ENCODE measurements at places on chromosomes 12 and 14. TPM values are rescaled to one million over a fixed set of nuclear protein-coding genes. Genes with fewer than 3 reads are reported as not detected.
A peak's percentile ranks its signal among the peaks of the same experiment; 100 is the strongest.

GRCh38 chr14:72731252-72732020 is 162.5 kb downstream of the DPF3 start:
- no peak overlapping the region for H3K27ac ChIP-seq
- H3K27me3 ChIP-seq, result no peaks in the 10 kb centered on the region
- H3K36me3 ChIP-seq, result no peaks in the 10 kb centered on the region
- no peaks in the 10 kb centered on the region for H3K4me1 ChIP-seq
- no peak overlapping the region for H3K4me3 ChIP-seq

DNA sequence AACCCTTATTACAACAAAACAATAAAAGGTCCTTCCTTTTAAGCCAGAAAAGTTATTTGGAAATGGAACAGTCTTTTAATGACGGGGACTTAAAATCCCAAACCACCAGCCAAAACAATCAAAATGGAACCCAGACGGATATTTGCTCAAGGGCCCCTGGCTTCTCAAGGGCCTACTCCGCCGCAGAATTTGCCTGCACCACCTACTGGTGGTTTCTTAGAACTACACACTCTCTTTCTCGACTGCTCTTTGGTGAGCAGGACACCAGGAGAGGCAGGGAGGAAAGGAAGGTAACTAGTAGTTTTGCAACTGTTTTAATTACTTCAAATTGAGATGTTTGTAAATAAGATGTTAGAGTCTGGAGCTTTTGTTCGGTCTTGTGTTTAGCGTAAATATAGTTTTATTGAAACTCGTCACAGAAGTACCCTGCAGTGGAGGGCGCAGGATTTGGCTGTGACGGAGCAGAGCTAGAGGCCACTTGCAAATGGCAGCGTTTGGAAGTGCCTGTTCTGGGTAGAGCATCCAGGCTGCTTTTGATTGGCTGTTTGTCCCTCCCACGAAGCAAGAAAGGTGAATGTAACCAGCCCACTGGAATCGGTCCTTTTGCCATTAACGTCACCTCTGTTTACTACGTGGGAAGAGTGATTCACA is 238.5 kb downstream of the CACNA1C start:
- H3K36me3 ChIP-seq, result no peaks in the 10 kb centered on the region
- no peaks in the 10 kb centered on the region for H3K27me3 ChIP-seq
- peaks cover 19% of the 10 kb centered on the region for H3K4me1 ChIP-seq
- H3K4me3 ChIP-seq, result no peak overlapping the region
- no peak overlapping the region for H3K27ac ChIP-seq

DNA sequence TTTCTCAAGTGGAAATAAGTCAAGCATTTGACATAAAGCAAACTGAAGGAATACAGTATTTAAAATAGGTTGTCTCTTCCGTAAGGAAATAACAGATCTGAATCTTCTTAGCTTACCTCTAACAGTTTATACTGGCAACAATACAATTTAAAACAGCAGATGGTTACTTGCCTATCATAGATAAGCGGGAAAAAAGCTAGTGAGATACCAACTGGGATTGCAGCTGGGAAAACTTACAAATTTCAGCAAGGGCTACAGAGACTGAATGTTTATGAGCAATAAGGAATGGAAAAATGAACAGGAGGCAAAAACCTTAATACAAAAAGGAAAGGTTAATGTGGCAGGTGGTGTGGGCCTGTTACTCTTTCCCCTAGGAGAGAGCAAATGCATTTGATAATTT is 220.0 kb downstream of the RASSF9 start:
- DNase-seq, result no peak
- H3K4me1 ChIP-seq, result no peaks in the 10 kb centered on the region
- no peaks in the 10 kb centered on the region for H3K27me3 ChIP-seq
- no peak overlapping the region for H3K4me3 ChIP-seq
- H3K36me3 ChIP-seq, result 0 out of 2 replicates have a peak, but pooled peaks cover 6% of the 10 kb centered on the region
- H3K27ac ChIP-seq, result no peak overlapping the region

- H3K4me1 ChIP-seq, result peaks cover 19% of the 10 kb centered on the region
- peak overlapping the region; percentile 47 for H3K27ac ChIP-seq
- H3K4me3 ChIP-seq, result no peak overlapping the region
- DNase-seq, result peak; percentile 53
- no peaks in the 10 kb centered on the region for H3K27me3 ChIP-seq
Observed at GRCh38 chr12:82708061-82708879, 21.6 kb downstream of the TMTC2 start.

DNA sequence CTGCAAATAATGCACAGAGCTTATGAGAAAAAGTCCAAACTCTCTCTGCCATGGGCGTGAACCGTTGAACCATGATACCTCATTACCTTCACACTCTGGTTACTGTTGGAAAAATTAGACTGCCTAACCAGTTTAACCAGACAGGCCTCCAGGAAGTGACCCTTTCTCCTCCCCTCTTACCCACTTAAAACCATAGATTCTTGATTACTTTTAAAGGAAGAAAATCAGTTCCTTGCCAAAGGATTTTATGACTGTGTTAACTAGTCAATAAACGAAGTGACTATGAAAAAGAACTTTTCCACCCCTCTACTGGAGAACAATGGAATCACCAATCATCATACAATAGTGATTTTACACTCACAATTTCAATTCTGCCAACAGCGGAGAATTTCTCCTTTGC is 254.0 kb upstream of the ATP2B1 start:
- no peak overlapping the region for H3K4me3 ChIP-seq
- no peaks in the 10 kb centered on the region for H3K27me3 ChIP-seq
- DNase-seq, result no peak
- H3K4me1 ChIP-seq, result peaks cover 15% of the 10 kb centered on the region
- H3K36me3 ChIP-seq, result no peaks in the 10 kb centered on the region
- no peak overlapping the region for H3K27ac ChIP-seq

DNA sequence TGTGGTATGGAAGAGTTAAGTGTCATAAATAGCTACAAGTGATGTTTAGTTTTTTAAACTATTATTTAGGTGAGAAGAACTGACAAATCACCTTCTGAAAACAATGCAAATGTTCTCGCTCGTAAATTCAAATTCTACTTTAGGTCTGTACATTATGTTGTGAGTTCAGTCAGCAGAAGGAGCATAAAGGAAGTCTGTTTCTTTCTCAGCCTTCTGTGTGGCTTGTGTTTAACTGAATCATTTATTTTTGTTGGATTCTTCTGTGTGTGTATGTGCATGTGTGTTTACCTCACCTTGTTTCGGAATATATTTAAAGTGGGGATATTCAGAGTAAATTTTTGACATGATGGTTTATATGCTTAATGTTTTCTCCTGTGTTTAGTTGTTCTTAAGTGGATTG is 285.9 kb downstream of the TMTC2 start:
- no peaks in the 10 kb centered on the region for H3K4me1 ChIP-seq
- DNase-seq, result no peak
- H3K4me3 ChIP-seq, result no peak overlapping the region
- no peaks in the 10 kb centered on the region for H3K27me3 ChIP-seq
- no peaks in the 10 kb centered on the region for H3K36me3 ChIP-seq

DNA sequence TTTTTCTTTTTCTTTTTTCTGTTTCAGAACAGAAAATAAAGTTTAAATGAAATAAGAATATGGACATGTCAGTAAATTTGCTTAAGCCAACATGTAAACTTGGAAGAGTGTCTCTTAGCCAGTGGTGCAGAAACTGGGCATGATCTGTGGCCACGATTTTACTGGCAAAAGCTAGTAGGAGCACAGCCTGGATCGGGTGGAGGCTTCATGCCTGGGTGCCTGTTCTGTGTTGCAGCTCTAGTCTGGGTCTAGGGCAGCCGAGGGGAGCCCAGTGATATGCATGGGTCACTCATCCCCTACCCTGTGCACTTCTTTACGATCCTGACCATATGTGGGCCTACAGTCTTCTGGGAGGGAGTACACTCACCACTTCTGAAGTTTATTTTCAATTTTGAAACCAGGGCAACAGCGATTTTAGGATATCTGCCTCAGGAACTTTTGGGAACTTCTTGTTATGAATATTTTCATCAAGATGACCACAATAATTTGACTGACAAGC is 45.6 kb upstream of the SMCO2 start:
- no peak overlapping the region for H3K4me3 ChIP-seq
- H3K27me3 ChIP-seq, result no peaks in the 10 kb centered on the region
- no peaks in the 10 kb centered on the region for H3K4me1 ChIP-seq
- H3K36me3 ChIP-seq, result peaks cover 15% of the 10 kb centered on the region
- H3K27ac ChIP-seq, result no peak overlapping the region
- DNase-seq, result no peak

- H3K27ac ChIP-seq, result no peak overlapping the region
- H3K36me3 ChIP-seq, result no peaks in the 10 kb centered on the region
- no peak overlapping the region for H3K4me3 ChIP-seq
- DNase-seq, result no peak
Observed at GRCh38 chr14:89900802-89901201, 53.7 kb downstream of the EFCAB11 start.

Gene CACNB3
- 4.1 TPM for total RNA-seq

Gene CRACR2A
- 3.0 TPM for total RNA-seq

Gene C12orf56
- 9.3 TPM for total RNA-seq
